Aorta (tissue), 5 donors: ENCODE measurements at places on chromosomes 4 and X.

DNA sequence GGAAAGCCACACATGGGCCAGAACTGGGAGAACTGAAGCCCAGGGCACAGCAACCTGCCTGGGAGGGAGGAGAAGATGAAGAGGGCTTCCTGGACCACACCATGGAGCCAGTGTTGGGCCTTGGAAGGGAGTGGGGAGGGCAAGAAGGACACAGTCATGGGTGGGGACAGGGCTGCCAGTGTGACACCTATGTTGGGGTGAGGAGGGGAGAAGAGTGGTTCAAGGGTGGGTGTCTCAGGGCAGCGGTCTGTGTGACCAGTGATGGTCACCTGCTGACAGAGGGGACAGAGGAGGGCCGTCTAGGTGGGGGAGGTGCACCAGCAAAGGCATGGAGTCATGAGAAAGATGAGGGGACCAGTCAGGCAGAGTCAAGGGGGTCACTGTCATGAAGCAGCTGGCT lies 13.8 kb downstream of the MAGED2 start:
- no peak for DNase-seq

GRCh38 chr4:8155048-8155447 lies 3.6 kb downstream of the ABLIM2 start:
- DNase-seq: no peak

DNA sequence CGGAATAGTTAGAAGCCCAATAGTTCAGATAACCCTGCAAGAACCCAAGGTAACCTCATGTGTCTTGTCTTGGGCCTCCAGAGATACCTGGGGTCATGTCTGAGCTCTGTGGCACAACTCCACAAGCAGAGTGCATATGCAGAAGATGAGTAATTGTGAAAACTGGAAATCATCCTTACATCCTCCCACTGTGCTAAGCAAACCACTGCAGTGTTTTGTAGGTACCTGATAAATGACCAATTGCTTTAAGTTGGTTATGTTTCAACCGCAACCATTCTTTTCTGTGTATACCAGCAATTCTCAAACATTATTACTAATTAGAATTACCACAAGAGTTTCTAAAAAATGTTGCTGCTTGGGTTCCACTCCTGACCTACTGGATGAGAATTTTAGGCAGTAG lies 73.2 kb downstream of the CBLL2 start:
- no peak for DNase-seq

DNA sequence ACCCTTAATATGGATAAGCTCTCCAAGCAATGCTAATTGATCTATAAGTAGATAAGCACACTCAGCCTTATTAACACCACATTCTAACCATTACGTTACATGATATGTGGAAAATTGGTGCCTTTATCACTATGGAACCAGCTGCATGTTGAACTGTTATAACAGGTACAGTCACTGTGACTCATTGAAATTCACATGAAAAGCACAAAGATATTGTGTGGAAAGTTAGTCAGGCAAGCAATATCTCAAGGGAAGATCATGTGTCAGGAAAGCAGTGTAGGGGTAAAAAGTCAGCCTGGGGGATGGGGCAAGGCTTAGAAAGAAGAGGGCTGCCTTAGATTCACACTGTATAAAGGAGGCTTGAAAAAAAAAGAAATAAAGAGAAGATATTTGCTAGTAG lies 313.7 kb upstream of the SMIM31 start:
- no peak for DNase-seq

DNA sequence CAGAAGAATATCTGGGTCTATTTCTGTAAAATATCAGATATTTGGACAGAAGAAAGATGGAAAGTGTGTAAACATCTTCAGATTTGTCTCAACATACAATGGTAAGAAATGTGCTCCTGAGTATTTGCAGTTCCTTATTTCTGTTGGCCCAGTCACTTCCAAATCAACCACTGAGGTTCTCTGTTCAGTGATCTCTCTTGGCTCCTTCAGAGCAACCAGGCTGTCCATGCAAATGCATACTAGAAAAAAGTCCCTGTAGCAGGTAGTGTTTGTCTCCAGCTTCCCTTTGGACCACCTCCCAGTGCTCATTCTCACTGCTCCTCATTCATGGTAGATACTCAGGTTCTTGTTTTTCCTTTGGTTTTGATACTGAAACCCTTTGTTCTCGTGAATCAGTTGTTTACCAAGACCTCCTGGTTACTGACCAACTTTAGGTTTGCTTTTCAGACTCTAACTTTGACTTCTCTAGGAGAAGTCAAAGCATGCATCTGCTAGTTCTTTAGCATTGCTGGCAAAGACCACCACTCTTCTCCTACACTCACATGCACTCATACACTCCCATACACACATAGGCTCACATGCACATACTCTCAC lies 28.8 kb downstream of the ASIC5 start:
- no peak for DNase-seq

DNA sequence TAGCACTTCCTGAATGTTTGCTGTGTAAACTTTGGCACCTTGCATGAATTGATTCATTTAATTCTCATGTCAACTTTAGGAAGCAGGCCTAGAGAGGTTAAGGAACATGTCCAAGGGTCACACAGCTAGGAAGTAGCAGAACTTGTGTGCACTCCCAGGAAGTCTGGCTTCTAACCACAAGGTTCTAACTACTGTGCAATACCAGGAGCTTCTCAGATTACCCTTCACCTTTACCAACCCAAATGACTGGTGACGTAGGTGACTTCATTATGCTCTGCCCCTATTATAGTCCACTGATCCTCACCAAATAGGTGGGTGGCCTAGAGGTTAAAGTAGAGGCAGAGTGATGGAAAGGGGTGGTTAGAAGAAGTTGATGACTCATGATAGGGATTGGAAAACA lies 14.4 kb downstream of the AR start:
- DNase-seq: no peak

GRCh38 chr4:173252024-173252935 lies 81.9 kb downstream of the HMGB2 start:
- peak; percentile 77 for DNase-seq

DNA sequence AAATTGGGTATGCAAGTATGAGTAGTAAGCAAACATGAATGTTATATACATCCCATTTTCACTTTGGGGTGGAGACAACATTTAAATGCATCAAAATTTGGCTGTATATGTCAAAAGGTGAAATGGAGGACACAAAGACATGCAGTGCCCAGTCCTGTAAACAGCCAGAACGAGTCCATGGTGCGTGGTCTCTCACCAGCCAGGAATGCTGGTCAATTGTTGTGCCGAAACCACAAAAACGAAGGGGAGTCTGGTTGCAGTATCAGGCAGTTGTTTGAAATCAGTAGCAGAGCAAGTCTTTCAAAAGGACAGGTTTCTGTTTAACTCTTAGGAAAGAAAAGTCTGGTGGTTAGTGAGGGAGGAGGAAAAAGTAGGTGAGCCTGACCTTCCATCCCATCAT lies 22.3 kb upstream of the RNF150 start:
- no peak for DNase-seq

- DNase-seq: no peak
Observed at GRCh38 chr4:111011458-111011857, 388.6 kb upstream of the PITX2 start.

DNA sequence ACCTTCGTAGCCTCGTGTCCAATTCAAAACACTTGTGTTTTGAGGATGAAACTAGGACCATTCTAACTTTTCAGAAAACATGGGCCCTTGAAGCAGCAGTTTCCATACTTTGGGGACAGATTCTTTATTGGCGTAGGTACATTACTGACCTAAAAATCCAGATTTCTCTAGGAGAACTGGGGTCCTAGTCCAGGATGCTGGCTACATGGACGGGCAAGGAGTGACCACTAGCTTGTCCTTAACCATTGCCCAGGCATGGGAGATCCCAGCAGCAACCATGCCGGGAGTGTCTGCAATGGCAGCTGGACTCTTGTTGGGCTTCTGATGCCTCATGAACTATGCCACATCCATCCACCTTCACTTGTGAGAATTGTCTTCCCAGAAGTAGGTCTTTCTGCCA lies 62.2 kb upstream of the WDR1 start:
- DNase-seq: no peak

DNA sequence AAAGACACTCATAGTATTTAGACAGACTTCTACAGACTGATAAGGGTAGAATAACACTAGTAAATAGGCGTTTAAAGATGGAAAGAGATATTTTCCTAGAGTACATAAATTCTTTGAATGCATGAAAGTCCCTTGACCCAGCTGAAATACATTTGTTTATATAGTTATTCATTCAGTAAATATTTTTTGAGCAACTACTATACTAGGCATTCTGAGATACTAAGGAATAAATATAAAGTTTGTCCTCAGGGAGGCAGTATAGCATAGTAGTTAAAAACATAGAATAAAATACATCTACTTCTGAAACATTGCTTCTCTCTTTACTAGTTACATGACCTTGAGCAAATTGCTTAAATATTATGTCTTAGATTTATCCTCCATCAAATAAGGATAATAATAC lies 27.4 kb downstream of the HMGN5 start:
- no peak for DNase-seq

- DNase-seq: no peak
Observed at GRCh38 chr4:186765138-186765537, 41.5 kb upstream of the FAT1 start.

DNA sequence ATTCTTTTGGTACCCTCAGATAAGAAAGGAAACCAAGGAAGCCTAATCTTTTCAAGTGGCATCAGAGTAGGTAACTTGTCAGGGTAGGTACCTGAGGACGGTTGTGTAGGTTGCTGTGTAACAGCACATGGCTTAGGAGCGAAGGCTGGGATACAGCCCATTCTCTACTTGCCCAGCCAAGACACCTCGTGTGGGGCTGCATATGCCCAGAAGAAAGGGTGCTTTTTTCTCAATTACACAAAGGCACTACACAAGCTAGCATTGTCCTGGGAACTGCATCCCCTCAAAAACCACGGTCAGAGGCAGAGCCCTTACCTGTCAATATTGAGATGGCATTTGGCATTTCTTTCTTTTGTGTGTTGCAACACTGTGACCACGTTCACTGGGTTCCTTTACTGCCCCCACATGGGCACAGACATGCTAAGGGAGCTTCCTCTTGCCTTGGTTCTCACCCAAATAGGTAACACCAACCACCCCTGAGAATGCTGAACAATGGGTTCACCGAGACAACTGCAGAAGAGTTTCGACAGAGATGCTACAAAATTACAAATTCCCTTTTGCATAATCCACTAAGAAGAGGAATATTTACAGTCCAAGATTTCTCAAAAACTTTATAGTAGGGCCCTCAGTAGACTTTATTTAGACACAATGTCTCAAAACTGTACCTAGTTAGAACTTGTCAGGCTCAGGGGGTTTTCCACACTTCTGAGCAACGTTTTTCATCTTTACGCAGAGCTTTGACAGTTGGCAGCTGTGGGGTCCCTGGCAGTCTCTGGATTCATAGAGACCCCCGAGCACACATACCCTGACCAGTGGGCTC lies 35.8 kb upstream of the TNIP3 start:
- DNase-seq: no peak

DNA sequence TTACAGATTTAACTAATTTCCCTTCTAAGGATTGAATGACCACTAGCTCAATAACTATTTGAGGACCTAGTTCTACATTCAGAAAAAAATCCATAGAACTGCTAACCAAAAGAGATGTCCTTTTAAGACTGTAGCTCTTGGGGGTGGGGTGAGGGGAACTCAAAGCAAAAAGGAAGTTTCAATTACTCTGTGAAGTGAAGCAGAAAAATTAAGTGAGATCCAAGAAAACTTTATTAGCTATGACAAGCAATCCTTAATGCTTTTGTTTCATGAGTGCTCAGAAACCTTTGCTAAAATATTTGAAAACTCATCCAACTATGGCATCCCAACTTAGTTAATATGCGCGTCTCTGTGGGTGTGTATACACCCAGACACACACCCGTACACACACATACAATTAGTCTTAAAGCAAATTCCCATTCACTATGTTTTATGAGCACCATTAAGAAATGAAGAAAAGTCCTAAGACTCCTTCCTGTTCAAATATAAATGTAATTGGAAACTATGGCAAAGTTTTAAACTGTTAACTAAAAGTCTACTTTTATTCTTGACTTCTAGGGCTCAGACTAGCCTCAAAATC lies 44.5 kb downstream of the GPC4 start:
- DNase-seq: no peak

- DNase-seq: peak; percentile 63
Observed at GRCh38 chr4:40573593-40574311, 55.9 kb downstream of the RBM47 start.

- no peak for DNase-seq
Observed at GRCh38 chr4:101284546-101284945, 62.8 kb downstream of the PPP3CA start.

GRCh38 chr4:112270640-112271421 lies 14.9 kb downstream of the TIFA start:
- no peak for DNase-seq

GRCh38 chrX:107465932-107466620 lies 16.6 kb downstream of the FRMPD3 start:
- DNase-seq: no peak

DNA sequence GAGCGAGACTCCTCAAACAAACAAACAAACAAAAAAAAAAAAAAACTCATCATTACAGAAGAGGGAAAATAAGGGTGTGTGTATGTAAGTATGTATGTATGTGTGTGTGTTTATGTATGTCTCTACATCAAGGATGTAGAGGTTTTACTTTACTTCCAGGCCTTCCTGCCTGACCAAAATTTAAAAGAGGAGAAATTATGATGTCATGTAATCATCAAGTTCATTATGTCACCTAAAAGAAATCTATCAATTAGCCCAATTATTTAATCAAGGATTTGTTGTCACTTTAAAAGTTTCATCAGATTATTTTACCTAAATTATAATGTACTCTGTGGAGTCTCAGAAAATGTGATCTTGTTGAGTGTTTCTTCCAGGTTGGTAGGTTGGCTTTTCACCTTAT lies 21.6 kb downstream of the GUCY1A1 start:
- no peak for DNase-seq

- no peak for DNase-seq
Observed at GRCh38 chr4:156060661-156061060, 107.0 kb upstream of the CTSO start.

DNA sequence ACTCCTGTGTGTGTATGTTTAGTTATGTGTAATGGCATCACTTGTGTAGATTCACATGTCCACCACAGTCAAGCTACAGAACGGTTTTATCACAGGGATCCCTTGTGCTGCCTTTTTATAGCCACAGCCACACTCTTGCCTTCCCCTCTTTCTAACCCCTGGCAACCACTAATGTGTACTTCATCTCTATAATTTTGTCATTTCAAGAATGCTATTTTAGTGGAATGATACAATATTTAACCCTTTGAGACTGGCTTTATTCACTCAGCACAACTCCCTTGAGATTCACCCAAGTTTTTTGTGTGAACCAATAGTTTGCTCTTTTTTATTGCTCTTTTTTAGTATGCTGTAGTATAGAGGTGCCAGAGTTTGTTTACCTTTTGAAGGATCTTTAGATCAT lies 112.1 kb downstream of the CDKL5 start:
- no peak for DNase-seq

DNA sequence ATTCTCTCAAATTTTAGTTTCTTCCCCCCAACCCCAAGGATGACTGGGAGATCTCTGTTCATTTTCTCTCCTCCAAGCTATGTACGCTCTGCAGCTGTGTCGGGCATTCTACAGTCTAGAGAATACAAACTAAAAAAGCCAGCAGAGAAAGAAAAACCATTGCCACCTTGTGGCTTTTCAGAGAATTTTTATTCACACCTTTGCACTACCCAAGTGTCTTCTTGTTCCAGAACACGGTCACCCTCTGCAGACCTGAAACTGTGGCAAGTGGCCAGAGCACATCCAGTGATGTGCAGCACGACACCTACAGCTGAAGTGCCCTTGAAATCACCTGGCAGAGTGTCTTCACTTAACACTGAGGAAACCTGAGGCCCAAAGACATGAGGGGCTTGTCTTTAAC lies 68.6 kb downstream of the CHST7 start:
- DNase-seq: no peak

GRCh38 chr4:169818063-169818679 lies 60.4 kb upstream of the HPF1 start:
- DNase-seq: no peak
